ENCODE measurements at places on chromosomes 2 and 18. TPM values are rescaled to one million over a fixed set of nuclear protein-coding genes. Genes with fewer than 3 reads are reported as not detected.

The CFAP221 gene
- not detected for total RNA-seq

DNA sequence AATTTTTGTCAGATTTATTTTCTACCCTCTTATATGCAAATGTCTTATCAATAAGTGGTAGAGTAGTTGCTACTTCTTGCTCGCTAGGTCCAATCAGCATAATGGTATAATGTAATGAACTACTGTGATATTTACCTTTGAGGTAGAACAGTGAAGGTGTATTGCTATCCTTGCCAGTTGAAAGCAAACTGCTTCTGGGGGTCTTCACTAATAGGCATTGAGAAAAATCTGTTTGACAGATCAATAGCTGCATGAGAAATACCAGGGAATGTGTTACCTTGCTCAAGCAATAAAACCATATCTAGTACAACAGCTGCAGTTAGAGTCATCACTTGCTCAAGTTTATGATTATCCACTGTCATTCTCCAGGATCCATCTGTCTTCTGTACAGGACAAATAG, 50.1 kb upstream of the EFEMP1 start:
- no peak for DNase-seq

DNA sequence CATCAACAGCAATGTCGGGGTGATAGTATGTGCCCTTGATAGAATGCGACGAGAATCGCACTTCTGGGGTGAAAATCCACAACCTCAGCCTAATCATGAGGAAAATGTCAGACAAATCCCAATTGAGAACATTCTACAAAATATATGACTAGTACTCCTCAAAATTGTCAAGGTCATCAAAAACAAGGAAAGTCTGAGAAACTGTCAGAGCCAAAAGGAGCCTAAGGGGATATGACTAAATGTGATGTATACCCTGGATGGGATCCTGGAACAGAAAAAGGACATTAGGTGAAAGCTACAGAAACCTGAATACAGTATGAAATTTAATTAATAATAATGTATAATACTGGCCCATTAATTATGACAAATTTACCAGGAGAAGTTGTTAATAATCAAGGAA, 7.6 kb upstream of the CACNB4 start:
- no peak for DNase-seq

DNA sequence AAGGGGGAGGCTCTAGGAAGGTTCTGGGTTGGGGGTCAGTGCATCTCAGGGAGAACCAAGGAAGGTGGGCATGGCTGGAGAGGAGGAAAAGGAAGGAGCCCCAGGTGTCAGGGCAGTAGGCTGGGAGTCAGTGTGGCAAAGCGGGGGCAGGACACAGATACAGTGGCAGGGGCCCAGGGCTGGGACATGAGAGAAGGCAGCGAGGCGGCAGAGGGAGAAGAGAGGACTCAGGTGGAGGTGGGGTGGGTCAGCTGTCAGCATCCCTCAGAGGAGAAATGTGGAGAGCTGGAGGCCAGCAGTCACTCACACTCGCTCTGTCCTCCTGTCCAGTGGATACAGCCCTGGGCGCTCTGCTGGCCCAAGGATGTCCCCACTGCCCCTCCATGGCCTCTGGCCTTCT, 5.6 kb upstream of the GMPPA start:
- no peak for DNase-seq

The ALMS1 gene
- 18.4 TPM for total RNA-seq

The DTNA gene
- total RNA-seq = 74.3 TPM

DNA sequence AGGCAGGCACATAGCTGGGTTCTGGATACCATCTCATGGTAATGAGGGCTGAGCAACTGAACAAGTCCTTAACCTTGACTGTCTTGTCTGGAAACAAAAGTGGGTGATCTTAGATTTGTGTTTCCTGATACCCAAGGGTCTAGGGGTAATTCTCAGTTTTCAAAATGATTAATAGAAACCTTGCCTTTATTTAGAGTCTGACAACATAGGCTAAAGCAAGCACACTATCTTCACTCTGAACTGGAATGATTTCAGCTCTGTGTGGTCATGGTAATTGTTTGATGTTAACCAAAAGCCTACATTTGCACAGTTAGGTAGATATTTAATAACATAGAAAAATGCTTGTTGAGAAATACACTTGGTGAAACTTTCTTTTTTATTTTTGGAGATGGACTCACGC, 6.8 kb upstream of the LAMA3 start:
- no peak for DNase-seq

GRCh38 chr2:171289991-171290390, 129.3 kb upstream of the TLK1 start:
- DNase-seq = no peak

The NAT8 gene
- not detected for total RNA-seq

DNA sequence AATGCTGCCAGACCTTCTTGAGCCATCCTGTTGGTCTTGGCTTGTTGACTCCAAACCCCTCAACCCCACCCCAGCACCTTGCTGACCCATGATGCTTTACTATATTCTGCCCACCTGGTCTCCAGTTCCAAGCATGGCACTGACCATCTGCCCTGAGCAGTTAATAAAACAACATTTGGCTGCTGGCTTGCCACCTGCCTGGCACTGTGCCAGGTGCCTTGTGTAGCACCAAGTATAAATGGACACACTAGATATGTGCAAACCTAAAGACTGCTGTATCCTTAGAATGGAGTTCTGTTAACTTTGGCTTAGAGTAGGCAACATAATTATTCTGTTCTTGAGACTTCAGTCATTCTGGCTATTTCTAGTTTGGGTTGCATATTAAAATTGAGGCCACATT, 91.4 kb downstream of the ACSL3 start:
- no peak for DNase-seq

DNA sequence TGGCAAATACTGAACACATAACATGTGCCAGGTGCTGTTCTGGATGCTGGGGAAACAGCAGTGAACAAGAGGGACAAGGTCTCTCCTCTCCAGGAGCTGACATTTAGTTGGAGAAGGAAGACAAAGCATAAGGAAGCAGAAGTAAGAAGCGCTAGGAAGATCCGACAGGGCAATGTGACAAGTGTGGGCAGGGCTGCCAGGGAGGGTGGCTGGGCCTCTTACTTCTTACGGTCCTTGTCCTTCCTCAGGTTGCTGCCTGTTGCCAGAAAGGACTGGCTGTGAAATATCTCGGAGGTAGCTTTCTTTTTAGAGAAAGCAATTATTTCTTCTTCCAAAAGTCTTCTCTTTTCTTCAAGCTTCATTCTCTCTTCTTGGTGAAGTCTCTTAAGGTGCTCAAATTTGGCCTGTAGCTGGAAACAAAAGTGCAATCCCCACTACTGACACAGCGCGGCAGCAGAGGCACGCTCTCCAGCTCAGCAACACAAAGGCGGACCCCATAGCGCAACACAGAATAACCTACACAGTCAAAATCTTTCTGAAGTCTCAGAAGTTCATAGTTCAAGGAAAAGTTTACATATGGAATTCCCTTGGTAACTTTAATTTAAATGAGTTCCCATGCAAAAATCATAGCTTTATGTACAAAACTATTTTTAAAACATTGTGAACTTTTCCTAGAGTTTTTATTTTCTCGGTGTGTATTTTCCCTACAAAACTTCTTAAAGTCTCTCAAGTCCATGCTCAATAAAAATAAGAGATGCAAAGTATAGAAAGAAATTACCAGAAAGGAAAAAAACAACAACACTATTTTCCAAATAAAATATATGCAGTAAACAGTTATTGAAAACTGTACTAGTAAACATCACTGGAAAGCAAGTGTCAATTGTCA, 67.7 kb downstream of the SEPTIN10 start:
- DNase-seq = peak; percentile 62

DNA sequence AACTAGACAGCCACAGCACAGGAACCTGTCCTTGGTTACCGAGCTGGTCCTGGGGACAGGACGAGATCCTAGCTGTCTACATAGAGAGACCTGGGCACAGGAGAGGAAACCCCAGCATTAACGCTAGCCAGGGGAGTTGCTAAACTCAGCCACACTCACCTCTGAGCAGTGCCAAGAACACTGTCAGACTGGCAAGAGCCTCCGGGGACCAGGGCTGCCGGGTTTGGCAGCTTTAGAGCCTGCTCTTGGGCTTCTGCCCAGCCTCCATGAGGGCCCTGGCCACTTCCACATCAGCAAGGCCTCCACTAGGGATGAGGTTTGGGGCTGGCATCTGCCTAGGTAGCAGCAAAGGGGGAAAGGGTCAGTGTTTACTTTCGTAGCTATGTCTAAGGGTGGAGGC, 6.7 kb downstream of the TMBIM1 start:
- peak; percentile 78 for DNase-seq

DNA sequence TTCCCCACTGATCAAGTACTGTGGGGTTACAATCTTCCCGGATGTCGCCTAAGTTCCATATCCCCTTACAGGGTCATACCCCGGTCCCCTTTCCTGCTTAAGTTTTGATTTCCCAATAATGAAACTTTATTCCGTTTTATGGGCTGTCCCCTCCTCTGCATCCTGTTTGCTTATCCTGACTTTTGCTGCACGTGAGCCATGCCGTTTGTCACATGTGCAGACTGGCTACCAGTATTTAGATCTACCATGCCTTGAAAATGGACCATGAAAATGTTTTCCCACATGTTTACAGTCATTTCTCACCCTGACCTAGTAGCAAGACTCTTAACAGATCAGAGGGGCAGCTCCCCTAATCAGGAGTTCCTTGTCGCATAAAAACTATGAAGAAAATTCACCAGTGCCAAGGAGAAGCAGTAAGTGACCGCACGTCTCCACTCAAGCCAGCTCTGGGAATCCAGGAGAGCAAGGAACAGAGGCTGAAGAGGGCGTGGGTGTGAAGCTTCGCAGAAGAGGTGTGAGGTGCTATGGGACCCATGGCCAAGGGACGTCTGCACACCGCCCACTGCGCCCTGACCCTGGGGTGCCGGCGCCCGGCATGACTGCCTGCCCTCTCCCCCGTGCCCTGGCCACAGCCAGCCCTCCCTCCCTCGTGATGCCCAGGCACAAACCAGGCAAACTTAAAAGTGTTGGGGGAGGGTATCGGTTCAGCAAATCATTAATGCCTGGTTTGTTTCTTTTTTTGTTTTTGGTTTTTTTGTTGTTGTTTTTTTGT, 440.8 kb upstream of the SALL3 start:
- no peak for DNase-seq

The CHPF gene
- 388 TPM for total RNA-seq

DNA sequence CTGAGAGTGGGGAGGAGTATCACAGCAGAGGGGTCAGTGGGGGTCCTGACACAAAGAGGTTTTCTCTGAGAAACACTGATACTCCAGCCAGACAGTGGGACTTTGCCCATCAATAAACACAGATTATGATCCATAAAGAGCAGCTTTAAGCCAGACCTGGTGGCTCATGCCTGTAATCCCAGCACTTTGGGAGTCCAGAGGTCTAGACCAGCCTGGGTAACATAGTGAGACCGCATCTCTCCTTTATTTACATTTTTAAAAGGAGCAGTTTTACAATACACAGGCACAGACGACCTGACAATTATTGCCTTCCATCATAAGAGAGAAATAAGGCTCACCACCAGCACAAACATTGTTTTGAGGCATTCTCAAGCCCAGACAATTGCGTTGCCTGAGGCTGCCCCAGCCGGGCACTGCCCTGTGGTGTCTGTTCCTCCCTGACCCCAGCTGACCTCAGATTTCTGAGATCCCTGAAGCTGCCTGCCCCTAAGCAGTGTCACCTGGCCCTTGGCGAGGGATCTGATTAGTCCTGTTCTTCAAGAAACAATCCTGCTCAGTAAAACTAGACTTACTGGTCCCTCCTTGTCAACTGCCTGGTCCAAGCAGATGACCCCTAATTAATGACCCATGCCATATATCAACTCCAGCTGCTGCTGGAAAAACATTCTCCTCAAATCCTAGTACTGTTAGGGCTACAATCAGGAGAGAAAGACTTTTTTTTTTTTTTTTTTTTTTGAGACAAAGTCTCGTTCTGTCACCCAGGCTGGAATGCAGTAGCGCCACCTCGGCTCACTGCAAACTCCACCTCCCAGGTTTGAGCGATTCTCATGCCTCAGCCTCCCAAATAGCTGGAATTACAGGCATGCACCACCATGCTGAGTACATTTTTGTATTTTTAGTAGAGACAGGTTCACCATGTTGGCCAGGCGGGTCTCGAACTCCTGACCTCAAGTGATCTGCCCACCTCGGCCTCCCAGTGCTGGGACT, 59.4 kb upstream of the SOS1 start:
- no peak for DNase-seq

- peak; percentile 54 for DNase-seq
These were observed 62.0 kb downstream of the TGIF1 start for GRCh38 chr18:3511980-3512379.

DNA sequence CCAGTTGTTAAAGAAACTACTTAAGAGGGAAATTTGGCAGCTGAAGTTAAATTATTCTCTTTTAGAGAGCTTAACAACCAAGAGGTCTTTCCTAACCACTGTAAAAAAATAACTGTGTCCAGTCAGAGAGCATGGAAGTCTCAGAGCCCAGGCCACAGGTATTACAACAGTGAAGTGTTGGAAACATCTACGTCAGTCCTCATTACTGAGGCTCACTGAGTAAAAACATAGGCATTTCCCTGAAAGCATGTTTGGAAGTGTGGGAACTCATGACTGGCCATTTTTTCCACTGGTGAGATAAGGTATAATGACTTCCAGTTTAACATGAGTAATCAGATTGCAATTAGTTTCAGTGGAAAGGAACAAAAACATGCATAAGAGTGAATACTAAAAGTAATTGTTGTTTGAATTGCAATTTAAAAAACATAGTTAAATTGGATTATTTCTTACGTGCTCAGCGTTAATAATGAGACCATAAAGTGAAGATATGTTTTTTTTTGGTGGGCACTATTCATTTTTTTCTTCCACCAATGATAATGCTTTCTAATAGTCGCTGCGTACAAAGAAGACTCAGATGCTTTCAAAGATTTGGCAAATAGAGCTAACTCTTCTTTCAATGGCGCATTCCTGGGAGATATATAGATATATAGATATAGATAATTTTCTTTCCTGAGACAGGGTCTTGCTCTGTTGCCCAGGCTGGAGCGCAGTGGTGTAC, 60.8 kb downstream of the EFEMP1 start:
- peak; percentile 77 for DNase-seq

The FAM117B gene
- total RNA-seq = 1.3 TPM

DNA sequence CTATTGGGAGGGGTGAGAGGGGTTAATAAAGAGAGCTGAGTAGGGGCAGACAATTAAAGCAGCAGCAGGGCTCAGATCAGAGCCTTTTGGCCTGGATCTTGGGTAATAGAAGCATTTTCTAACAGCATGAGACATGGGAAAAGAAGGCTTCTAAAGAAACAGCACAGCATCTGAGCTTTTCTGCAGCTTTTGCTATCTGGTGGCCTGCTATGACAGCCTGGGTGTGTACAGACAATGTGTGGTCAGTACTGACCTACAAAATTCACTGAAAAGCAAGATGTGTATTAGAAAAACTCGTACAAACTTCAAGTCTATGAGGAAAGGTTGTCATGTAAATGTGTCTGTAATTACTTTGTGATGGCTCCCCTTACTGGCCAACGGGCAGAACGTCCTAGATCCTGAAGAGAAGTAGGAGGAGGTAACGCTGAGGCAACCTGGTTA, 95.6 kb downstream of the GALNT3 start:
- DNase-seq = peak; percentile 66

DNA sequence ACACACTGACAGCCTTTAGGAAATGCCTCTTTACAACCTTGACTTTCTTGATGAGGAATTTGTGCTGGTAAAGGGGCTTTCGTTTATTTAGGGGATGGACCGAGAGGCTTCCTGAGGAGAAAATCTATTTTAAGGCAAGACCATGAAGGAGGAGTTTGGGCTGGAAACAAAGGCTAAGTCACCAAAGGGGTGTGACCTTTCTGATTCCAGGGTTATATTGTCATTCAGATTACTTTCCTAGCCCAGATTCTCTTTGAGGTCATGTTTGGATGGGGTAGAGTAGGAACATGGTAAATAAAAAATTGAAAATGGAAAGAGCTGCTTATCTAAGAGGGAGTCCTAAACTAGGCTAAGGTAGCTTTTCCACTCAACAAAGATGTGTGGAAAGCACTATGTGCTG, 77.1 kb upstream of the UGP2 start:
- peak; percentile 22 for DNase-seq

- no peak for DNase-seq
These were observed 69.8 kb downstream of the BCL2 start for GRCh38 chr18:63249771-63250170.

Measured in myocyte (in vitro differentiated cells).